Endothelial cell (in vitro differentiated cells): ENCODE measurements at places on chromosomes 5 and 9. TPM values are rescaled to one million over a fixed set of nuclear protein-coding genes. Genes with fewer than 3 reads are reported as not detected.

GRCh38 chr5:40812125-40812524, 14.0 kb upstream of the PRKAA1 start:
- peaks cover 2% of the 10 kb centered on the region for H3K27me3 ChIP-seq
- no peak overlapping the region for H3K27ac ChIP-seq
- H3K36me3 ChIP-seq: no peaks in the 10 kb centered on the region
- no peak overlapping the region for H3K4me3 ChIP-seq
- DNase-seq: no peak

GRCh38 chr9:129716091-129716490, 36.8 kb downstream of the PTGES start:
- peaks cover 4% of the 10 kb centered on the region for H3K4me1 ChIP-seq
- DNase-seq: no peak
- H3K27me3 ChIP-seq: no peaks in the 10 kb centered on the region
- no peak overlapping the region for H3K27ac ChIP-seq
- no peak overlapping the region for H3K4me3 ChIP-seq

GRCh38 chr9:35232867-35233544, 71.2 kb downstream of the UNC13B start:
- H3K27ac ChIP-seq: no peak overlapping the region
- H3K27me3 ChIP-seq: no peaks in the 10 kb centered on the region
- H3K4me1 ChIP-seq: peaks cover 3% of the 10 kb centered on the region
- H3K36me3 ChIP-seq: peaks cover 5% of the 10 kb centered on the region
- no peak overlapping the region for H3K4me3 ChIP-seq

GRCh38 chr9:112689161-112689740, 28.7 kb downstream of the INIP start:
- H3K4me1 ChIP-seq: no peaks in the 10 kb centered on the region
- H3K27ac ChIP-seq: no peak overlapping the region
- H3K27me3 ChIP-seq: no peaks in the 10 kb centered on the region
- no peak overlapping the region for H3K4me3 ChIP-seq
- peaks cover 15% of the 10 kb centered on the region for H3K36me3 ChIP-seq

DNA sequence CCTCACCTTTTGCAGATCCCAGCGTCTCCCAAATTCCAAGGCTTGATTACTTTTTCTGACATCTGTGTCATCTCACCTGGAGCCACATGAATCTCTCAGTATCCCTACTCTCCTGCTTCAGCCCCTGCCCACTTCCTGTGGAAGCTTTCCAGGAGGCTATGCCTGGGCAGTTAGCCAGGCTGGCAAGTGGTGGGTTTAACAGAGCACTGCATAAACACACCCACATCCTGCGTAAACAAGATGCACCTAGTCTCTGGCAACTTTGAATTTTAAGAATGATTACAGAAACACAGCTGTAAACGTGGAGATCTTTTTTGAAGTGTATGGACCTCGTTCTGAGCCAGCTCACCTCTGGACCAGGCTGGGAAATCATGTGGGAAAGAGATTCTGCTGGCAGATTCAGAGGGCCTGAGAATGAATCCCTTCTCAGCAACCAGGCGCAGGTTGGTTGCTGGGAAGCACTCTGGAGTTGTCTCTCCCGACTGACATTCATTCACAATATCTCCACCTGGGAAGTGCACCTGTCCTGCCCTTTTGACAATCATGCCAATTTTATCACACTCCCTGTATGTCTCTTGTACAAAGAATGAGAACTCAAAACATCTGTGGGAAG, 55.7 kb upstream of the FANCC start:
- peaks cover 3% of the 10 kb centered on the region for H3K27me3 ChIP-seq
- H3K27ac ChIP-seq: no peak overlapping the region
- H3K4me1 ChIP-seq: peaks cover 21% of the 10 kb centered on the region
- DNase-seq: no peak

DNA sequence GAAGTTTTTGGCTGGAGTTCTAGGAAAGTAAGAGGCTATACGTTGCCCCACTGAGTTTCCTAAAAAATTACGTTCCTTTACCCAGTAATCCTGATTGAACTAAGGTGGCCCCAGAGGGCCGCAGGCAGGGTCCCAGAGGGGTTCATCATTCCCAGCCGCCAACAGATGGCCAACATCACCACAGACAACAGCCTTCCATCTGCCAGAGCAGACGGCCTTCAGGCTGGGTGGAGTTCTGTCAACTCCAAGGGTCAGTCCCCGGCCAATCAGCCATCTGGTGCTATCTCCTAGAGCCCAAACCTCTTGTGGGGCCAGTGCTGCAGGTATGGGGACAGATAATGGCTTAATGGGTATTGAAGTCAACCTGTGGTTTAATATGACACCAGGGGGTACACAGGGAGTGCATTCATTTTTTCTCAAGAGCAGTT, 30.4 kb downstream of the TBC1D2 start:
- peaks cover 6% of the 10 kb centered on the region for H3K4me1 ChIP-seq
- H3K27me3 ChIP-seq: peaks cover 6% of the 10 kb centered on the region
- DNase-seq: no peak
- peaks cover 8% of the 10 kb centered on the region for H3K36me3 ChIP-seq

DNA sequence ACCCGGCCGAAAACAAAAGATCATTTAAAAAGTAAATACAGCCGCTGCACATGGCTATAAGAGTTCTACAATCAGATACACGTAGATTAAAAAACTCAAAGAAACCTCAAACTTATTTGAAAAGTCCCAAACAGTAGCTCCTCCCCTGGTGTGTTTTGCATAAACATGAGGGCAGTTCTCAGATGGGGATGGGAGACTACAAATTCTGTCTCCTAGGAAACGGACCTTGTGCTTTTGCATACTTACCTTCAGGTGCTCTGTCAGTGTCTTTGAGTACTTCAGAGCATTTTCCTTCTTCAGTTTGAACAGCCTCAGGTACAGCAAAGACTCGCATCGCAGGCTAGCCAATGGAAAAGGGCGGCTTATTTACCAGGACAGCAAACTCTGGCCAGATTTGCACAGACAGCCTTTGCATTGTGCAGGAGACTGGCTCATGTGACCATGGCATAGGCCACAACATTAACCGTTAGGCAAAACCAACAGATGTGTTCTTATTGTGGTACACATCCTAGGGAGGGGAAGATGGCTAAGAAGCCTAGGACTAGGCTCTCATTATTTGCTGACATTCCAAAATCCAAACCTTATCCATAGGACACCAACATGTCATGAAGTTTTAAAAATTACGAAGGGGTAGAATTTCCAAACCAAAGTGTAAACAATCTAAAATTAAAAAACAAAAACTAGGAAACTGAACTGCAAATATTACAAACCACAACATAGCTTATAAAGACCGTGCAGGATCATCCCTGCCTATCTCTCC, 12.8 kb downstream of the LEAP2 start:
- peak overlapping the region; percentile 19 for H3K4me3 ChIP-seq
- H3K27me3 ChIP-seq: peaks cover 2% of the 10 kb centered on the region
- H3K27ac ChIP-seq: no peak overlapping the region
- no peaks in the 10 kb centered on the region for H3K4me1 ChIP-seq
- peaks cover 31% of the 10 kb centered on the region for H3K36me3 ChIP-seq

- H3K27me3 ChIP-seq: peaks cover 5% of the 10 kb centered on the region
- H3K36me3 ChIP-seq: no peaks in the 10 kb centered on the region
- DNase-seq: peak; percentile 77
- H3K4me3 ChIP-seq: no peak overlapping the region
Measured at GRCh38 chr9:131776473-131776872, 36.6 kb upstream of the RAPGEF1 start.

- peaks cover 4% of the 10 kb centered on the region for H3K36me3 ChIP-seq
- no peak overlapping the region for H3K27ac ChIP-seq
- peaks cover 7% of the 10 kb centered on the region for H3K4me1 ChIP-seq
- no peak overlapping the region for H3K4me3 ChIP-seq
Measured at GRCh38 chr5:9540791-9541190, 5.1 kb downstream of the SEMA5A start.

DNA sequence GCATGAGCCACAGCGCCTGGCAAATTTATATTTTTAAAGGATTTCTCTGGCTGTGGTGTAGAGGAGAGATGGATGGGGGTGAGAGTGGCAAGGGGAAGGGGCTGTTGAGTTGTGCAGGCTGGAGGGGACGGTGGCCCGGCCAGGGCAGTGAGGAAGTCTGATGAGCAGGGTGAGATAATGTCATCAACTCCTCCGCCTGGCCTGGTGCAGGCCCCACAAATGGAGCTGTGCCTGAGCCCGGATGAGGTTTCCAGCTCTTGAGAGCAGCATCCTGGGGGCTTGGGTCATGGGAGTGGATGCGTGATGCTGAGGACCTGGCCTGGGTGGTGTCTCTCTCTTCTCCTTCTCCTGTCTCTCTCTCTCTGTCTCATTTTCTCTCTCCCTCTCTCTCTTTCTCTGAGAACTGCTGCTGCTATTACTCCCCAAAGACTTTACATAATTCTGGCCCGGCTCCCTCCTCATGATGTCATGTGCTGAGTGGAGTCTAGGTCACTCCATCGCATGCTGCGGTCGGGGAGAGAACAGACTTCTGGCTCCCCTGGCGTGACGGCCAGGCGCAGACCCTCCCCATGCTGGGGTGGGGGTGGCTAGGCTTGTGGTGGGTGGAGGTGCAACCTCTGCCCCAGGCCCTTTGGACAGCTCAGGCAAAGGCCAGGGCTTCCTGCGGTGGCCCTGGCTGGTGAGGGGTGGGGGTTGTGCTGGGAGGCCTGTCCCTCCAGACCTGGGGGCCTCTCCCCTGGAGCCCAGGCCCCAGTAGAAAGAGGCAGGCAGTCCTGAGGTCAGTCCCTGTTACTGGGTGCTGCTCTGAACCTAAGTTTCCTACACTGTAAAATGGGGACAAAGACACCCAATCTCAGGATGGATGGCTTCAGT, 26.4 kb downstream of the FGF18 start:
- peaks cover 12% of the 10 kb centered on the region for H3K4me1 ChIP-seq
- H3K27me3 ChIP-seq: peaks cover 19% of the 10 kb centered on the region
- no peak overlapping the region for H3K27ac ChIP-seq
- H3K36me3 ChIP-seq: peaks cover 8% of the 10 kb centered on the region
- DNase-seq: no peak
- H3K4me3 ChIP-seq: no peak overlapping the region

- H3K4me1 ChIP-seq: no peaks in the 10 kb centered on the region
- DNase-seq: no peak
- H3K36me3 ChIP-seq: peaks cover 19% of the 10 kb centered on the region
- peaks cover 11% of the 10 kb centered on the region for H3K27me3 ChIP-seq
- H3K4me3 ChIP-seq: peak overlapping the region; percentile 44
Measured at GRCh38 chr9:136916330-136917184, 28.0 kb downstream of the FBXW5 start.

GRCh38 chr5:13939638-13940037, 4.8 kb downstream of the DNAH5 start:
- no peak overlapping the region for H3K27ac ChIP-seq
- H3K4me3 ChIP-seq: no peak overlapping the region
- DNase-seq: no peak
- H3K4me1 ChIP-seq: no peaks in the 10 kb centered on the region

GRCh38 chr5:170552621-170553115, 48.8 kb downstream of the KCNIP1 start:
- no peaks in the 10 kb centered on the region for H3K27me3 ChIP-seq
- no peak overlapping the region for H3K4me3 ChIP-seq
- DNase-seq: peak; percentile 31
- peaks cover 7% of the 10 kb centered on the region for H3K4me1 ChIP-seq
- no peak overlapping the region for H3K27ac ChIP-seq
- no peaks in the 10 kb centered on the region for H3K36me3 ChIP-seq

DNA sequence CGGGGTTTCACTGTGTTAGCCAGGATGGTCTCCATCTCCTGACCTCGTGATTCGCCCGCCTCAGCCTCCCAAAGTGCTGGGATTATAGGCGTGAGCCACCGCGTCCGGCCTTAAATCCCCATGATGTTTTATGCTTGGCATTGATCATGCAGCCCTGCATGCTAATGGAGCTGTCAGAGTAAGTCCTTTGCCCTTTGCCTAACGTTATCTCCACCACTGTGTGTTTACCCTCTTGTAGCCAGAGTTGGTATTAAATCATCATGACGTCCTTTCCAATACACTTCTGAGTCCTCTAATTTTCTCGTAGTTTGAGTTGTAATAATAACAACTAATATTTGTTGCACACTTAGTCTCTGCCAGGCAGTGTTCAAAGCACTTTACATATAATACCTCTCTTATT, 57.2 kb upstream of the ZFAND5 start:
- no peak for DNase-seq
- H3K36me3 ChIP-seq: no peaks in the 10 kb centered on the region
- no peak overlapping the region for H3K27ac ChIP-seq
- peaks cover 1% of the 10 kb centered on the region for H3K27me3 ChIP-seq
- no peaks in the 10 kb centered on the region for H3K4me1 ChIP-seq

DNA sequence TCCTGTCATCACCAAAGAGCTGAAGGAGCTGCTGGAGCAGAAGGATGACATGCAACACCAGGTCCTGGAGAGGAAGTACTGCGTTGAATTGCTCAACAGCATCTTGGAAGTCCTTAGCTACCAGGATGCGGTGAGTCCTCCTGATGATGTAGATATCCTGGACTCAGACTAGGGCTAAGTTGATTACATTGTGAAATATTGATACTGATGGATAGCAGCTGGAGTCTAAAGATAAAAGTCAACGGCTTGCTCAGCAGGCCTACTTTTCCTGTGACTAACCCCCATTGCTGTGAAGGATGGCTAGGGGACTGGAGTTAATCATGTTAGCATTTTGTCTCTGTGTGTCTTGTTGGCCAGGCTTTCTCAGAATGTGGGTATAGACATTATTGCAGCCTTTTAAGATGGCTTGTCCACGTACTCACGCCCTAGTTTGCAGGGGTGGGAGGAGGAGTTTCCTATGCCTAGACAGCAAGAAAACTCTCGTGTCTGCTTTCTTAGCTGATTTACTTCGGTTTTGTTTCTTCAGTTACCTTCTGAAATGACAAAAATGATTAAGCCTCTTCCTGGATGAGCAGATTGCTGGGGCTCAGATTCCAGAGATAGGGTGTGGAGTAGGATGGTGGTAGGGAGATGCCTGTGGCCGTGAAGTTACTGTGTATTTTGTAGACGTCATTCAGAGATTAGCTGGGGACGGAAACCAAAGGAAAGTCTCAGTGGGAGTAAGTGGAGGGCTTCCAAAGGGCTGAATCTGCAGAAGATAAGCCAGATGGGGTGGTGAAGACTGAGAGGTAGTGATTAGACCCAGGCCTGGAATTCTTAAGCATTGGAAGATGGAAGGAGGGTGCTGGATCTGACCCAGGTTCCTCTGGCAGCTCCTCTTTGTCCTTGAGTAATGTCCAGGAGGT, 166.3 kb downstream of the DOCK2 start:
- no peaks in the 10 kb centered on the region for H3K27me3 ChIP-seq
- H3K4me3 ChIP-seq: no peak overlapping the region
- H3K36me3 ChIP-seq: no peaks in the 10 kb centered on the region
- peaks cover 7% of the 10 kb centered on the region for H3K4me1 ChIP-seq

The ISOC1 gene
- total RNA-seq: 32.4 TPM

The MYMK gene
- total RNA-seq: not detected

The SPATA31D4 gene
- total RNA-seq: not detected

The MEF2C gene
- total RNA-seq: 134 TPM

The DIRAS2 gene
- total RNA-seq: not detected

The DND1 gene
- total RNA-seq: 1.8 TPM

The SPINK4 gene
- not detected for total RNA-seq

The TAF11L7 gene
- not detected for total RNA-seq

The GADD45G gene
- 6.2 TPM for total RNA-seq

The IL4 gene
- total RNA-seq: not detected

The RAD50 gene
- total RNA-seq: 20.0 TPM
